IMR-90 (cell line): ENCODE measurements at places on chromosomes 6 and 20.

DNA sequence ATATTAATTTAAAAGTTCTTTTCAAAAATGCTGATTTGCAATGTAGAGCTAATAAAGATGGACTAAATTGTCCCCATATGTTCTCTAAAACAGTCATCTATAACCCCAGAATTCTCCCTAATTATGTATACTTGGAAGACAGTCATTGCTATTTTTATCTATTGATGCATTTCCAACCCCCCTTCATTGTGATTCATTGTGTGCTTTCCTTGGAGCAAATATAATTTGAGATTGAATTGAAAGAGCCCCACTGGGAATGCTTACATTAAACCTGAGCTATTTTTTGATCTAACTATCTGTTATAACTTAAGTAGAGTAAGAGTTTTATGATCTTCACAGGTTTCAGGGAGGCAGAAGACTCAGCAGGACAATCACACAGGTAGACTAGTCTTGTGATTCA, 73.7 kb upstream of the PTCHD4 start:
- H3K36me3 ChIP-seq = no peaks in the 10 kb centered on the region
- no peak overlapping the region for H3K27ac ChIP-seq
- DNase-seq = no peak
- no peak overlapping the region for H3K4me3 ChIP-seq
- H3K27me3 ChIP-seq = no peaks in the 10 kb centered on the region

- peaks cover 3% of the 10 kb centered on the region for H3K4me1 ChIP-seq
These were observed 155.1 kb upstream of the MLIP start for GRCh38 chr6:53956068-53956711.

- H3K27ac ChIP-seq = no peak overlapping the region
- H3K36me3 ChIP-seq = peaks cover 9% of the 10 kb centered on the region
- H3K4me3 ChIP-seq = no peak overlapping the region
- H3K27me3 ChIP-seq = no peaks in the 10 kb centered on the region
- no peaks in the 10 kb centered on the region for H3K4me1 ChIP-seq
These were observed 8.7 kb downstream of the UBR2 start for GRCh38 chr6:42572523-42572922.

DNA sequence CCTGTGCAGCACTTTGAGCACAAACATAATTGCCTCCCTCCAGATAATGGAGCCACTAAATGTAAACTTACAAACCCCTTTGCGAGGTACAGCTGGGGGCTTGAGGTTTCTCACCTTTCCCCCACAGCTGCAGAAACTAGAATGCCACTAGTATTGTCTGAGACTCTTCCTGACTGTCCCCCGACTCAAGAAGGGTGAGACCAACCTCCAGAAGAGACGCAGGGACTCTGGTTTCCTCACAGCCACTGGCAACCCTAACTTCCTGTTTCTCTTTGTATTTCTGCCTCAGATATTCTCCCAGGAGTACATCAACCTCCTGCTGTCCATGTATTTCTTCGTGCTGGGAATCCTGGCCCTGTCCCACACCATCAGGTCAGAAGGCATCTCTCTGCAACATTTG, 23.6 kb downstream of the HM13 start:
- no peak for DNase-seq
- H3K27ac ChIP-seq = no peak overlapping the region
- H3K36me3 ChIP-seq = peaks cover 64% of the 10 kb centered on the region
- H3K4me3 ChIP-seq = no peak overlapping the region

- H3K27ac ChIP-seq = peak overlapping the region; percentile 82
- H3K27me3 ChIP-seq = no peaks in the 10 kb centered on the region
- DNase-seq = peak; percentile 99
- H3K36me3 ChIP-seq = no peaks in the 10 kb centered on the region
- no peak overlapping the region for H3K4me3 ChIP-seq
These were observed 236.8 kb downstream of the PACRG start for GRCh38 chr6:162964488-162965140.

GRCh38 chr6:121573481-121573880, 138.0 kb downstream of the GJA1 start:
- no peak overlapping the region for H3K27ac ChIP-seq
- H3K27me3 ChIP-seq = no peaks in the 10 kb centered on the region
- no peaks in the 10 kb centered on the region for H3K36me3 ChIP-seq
- H3K4me3 ChIP-seq = no peak overlapping the region
- peaks cover 2% of the 10 kb centered on the region for H3K4me1 ChIP-seq

DNA sequence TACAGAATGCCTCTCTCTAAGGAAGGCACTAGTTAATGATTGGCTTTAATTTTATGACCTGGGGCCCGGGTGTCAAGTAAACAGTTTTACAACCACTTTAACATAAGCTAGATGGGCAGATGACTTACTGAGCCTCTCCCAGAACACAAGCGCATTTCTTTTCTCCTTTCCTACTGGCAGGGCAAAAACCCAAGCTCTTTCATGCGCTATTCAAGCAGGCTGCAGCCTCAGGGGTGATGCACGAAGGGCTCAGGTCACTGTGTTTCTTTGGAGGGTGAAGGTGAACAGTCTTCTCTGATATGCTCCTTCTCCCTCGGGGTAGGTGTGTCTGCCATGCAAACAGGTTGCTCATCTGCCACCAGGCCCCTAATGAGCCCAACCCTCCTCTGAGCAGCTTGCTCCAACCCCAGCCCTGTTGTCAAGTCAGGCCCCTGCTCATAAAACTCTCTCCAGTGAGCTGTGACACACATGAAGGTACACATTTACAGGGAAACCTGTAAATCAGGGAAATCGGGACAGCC, 73.5 kb upstream of the CDH4 start:
- no peak overlapping the region for H3K27ac ChIP-seq
- H3K27me3 ChIP-seq = no peaks in the 10 kb centered on the region; the same call in 1 of the 2 replicates
- no peaks in the 10 kb centered on the region for H3K36me3 ChIP-seq
- no peak for DNase-seq
- H3K4me1 ChIP-seq = peaks cover 8% of the 10 kb centered on the region

DNA sequence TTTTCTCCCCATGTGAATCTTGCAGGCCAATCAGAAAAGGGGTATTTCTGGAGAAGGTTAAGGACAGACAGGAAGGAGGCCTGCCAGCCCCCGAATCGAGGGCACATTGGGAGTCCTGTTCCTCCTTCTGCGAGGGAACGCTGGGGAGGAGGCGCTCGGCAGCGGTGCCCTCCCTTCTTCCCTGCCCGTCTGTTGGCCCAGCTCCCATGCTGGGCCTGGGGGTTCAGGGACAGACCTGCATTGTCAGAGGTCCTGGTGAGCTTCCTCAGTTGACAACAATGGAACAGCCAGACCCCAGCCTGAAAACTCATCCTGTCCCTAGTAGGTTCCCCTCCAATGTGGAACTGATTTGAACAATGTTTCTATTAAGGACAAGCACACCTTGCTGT, 15.1 kb upstream of the SYNJ2 start:
- no peaks in the 10 kb centered on the region for H3K27me3 ChIP-seq
- no peaks in the 10 kb centered on the region for H3K36me3 ChIP-seq
- no peak overlapping the region for H3K27ac ChIP-seq
- H3K4me1 ChIP-seq = no peaks in the 10 kb centered on the region
- no peak overlapping the region for H3K4me3 ChIP-seq

- no peaks in the 10 kb centered on the region for H3K4me1 ChIP-seq
- no peaks in the 10 kb centered on the region for H3K27me3 ChIP-seq
- H3K4me3 ChIP-seq = no peak overlapping the region
- DNase-seq = no peak
- no peak overlapping the region for H3K27ac ChIP-seq
- peaks cover 27% of the 10 kb centered on the region for H3K36me3 ChIP-seq
These were observed 10.9 kb downstream of the ZSCAN9 start for GRCh38 chr6:28235912-28236452.

- no peaks in the 10 kb centered on the region for H3K4me1 ChIP-seq
- H3K27me3 ChIP-seq = no peaks in the 10 kb centered on the region
- H3K4me3 ChIP-seq = no peak overlapping the region
- H3K36me3 ChIP-seq = no peaks in the 10 kb centered on the region
- H3K27ac ChIP-seq = no peak overlapping the region
These were observed 435.0 kb downstream of the HAO1 start for GRCh38 chr20:7505152-7505834.
